ENCODE measurements at places on chromosomes 4 and X. TPM values are rescaled to one million over a fixed set of nuclear protein-coding genes. Genes with fewer than 3 reads are reported as not detected.

DNA sequence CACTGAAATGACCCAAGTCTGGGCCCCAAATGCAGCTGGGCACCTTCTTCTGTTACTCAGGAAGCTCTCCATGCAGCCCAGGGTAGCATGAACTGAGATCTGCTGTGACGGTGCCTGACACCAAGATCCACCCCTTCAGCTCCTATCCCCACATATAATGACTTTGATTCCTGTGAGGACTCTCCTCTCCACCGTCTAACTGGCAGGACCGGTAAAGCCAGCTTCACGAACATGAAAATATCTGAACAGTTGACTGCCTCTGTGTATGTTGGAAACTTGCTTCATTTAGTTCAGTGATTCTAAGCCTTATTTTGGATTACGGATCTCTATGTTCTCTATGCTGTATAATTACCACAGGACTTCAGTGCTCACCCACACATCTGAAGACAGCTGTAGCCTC is 115.5 kb upstream of the TMEM150C start:
- DNase-seq: peak; percentile 71

DNA sequence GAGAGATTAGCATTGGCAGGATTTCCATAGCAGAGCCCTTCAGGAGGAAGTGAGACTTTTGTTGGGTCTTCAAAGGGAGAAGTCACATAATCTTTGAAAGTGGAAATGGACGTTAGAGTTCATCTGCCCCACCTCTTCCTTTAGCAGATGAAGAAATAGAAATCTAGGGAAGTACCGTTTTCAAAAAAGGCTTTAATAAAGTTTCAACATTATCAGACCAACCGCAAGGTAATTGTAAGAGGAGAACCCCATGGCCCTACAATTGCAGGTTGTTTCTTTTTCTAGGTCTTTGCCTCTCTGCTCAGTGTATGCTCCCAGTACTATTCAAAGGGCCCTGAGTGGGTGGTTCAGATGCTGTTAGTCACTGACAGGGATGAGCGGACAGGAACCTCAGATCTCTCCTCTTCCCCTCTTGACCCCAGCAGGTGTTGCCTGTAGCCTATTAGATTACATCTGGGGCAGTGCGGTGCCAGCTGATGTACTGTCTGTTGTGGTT is 48.6 kb upstream of the AP1S2 start:
- DNase-seq: no peak

- no peak for DNase-seq
Observed at GRCh38 chrX:36462142-36462541, 542.6 kb downstream of the CFAP47 start.

GRCh38 chrX:150975655-150976390 is 7.3 kb upstream of the HMGB3 start:
- no peak for DNase-seq

The S100G gene
- total RNA-seq: not detected

The IL21 gene
- total RNA-seq: 3.6 TPM

Data from umbilical cord (tissue), 2 donors.